ENCODE measurements at places on chromosomes 13 and 19.
A peak's percentile ranks its signal among the peaks of the same experiment; 100 is the strongest.

GRCh38 chr13:112985803-112986408 lies 16.9 kb downstream of the MCF2L start:
- no peak for DNase-seq

DNA sequence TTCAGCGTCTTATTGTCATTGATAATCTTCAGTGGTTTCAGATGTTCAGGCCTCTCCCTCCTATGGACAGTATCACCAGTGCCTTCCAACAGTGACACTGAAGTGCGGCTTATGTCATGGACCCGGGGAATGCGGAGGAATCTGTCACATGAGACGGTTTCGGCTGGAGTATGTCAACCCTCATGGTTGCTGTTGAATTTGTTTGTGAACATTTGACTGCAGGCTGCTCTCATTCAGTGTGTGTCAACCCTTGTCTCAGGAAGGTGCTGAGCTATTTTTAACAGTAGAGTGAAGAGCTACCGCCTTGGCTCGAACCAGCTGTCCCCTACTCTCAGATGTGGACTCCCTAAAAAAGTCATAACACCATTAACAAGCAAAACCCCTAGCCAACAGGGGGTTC lies 138.8 kb upstream of the RNF113B start:
- DNase-seq = no peak

DNA sequence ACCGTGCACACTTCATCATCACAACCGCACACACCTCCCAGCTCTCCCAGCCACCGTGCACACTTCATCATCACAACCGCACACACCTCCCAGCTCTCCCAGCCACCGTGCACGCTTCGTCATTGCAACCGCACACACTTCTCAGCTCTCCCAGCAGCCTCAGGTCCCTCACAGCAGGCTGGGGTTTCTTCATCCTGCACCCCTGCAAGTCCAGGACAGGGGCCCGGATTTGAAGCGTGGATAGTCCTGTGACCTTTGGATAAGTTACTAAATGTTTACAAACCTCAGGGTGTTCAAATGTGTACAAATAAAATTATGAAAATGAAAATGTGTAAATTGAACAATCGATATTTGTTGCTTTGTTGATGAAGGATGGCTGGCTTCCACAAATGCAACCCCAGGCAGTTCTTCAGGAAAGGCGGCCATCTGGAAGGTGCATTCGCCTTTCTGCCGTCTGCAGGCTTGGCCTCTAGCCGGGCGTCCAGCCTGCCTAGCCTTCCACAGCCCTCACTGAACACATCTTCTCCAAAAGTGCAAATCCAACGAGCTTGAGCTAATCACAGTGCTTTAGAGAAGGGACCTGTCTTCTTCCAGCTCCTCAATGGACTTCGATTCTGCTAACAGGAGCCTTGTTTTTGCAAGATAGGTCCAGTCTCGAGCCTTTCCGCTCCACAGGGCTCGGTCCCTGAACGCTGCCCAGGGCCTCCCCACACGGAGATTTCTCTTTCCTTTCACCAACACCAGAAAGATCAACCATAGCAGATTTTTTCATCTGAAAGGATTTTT lies 74.2 kb downstream of the SPACA7 start:
- no peak for DNase-seq

DNA sequence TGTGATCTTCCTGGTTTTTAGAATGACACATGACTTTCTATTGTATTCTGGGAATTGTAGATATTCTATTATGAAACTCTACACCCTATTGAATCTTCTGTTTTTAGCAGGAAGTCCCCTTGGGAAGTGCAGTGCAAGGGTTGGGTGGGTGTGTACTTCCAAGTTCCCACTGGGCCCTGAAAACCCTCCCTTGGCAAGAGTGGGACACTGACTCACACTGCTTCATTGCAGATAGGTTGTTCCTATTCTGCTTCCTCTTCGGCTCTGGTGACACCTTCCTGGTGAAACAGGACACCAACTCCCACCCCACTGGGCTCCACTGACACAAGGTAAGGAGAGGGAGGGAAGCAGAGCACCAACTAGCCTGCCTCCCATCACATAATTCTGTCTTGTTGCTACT lies 121.8 kb downstream of the KCTD12 start:
- DNase-seq = no peak

GRCh38 chr19:40247178-40247577 lies 20.7 kb upstream of the CCNP start:
- DNase-seq = no peak

DNA sequence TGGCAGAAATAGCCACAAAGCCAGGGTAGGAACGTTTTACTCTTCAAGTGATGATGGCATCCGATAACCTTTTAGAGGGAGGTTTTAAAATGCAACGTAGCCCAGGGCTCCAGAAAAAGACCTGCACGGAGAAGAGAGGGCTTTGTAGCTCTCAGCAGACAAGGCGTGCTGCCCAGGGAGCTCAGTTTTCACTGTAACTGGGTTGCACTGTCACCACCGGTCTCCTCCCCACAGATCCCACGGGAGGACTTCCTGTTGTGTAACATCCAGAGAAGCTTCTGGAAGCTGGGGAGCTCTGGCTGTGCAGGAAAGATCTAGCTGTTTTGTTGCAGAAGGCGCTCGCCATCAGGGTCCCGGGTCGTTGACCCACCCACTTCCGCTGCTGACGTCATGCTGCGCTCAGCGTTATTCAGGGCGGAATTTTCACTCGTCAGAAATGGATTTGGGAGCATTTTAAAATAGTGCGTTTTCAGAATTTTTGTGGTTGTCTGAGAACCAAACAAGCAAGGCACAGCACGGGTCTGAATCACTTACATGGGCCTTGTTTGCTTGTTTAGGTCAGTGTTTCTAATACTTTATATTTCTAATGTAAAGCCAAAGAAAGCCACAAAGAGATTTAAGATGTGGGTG lies 50.8 kb downstream of the ATP11A start:
- DNase-seq = no peak

DNA sequence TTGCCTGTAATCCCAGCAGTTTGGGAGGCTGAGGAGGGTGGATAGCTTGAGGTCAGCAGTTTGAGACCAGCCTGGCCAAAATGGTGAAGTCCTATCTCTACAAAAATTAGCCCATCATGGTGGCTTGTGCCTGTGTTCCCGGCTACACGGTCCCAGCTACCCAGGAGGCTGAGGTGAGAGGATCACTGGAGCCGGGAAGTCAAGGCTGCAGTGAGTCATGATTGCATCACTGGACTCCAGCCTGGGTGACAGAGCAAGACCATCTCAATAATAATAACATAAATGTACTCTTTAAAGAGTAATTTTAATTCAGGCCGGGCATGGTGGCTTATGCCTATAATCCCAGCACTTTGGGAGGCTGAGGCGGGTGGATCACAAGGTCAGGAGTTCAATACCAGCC lies 38.7 kb downstream of the SKA3 start:
- DNase-seq = no peak

DNA sequence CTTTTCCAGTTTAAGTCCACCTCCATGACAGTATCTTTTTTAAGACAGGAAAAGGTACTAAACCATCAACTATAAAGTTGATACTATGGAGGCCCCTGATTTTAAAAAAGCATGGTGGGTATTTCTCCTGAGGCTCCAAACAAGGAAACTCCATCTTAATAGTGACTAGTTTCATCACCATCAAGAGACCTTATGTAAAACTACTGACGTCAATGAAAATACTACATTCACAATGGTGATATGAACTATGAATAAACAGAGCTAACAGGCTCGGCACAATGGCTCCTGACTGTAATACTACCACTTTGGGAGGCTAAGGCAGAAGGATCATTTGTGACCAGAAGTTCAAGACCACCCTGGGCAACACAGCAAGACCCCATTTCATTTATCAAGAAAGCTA lies 162.7 kb downstream of the KLF12 start:
- DNase-seq = no peak

DNA sequence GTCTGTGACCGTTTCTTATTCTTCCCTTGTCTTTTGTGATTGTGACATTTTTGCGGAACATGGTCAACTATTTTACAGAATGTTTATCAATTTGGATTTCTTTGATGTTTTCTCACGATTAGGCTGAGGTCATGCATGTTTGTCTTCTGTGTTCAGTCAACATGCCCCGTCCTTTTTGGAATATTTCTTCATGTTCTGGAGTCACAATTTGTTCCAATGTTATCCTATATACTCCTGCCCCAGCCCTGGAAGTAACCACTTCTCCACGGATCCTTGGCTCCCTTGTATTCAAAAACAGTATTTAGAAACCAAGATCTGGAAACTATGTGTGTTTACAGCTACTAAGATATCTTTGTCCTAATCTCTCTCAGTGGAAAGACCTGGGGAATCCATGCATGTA lies 9.6 kb downstream of the CARD8 start:
- no peak for DNase-seq

DNA sequence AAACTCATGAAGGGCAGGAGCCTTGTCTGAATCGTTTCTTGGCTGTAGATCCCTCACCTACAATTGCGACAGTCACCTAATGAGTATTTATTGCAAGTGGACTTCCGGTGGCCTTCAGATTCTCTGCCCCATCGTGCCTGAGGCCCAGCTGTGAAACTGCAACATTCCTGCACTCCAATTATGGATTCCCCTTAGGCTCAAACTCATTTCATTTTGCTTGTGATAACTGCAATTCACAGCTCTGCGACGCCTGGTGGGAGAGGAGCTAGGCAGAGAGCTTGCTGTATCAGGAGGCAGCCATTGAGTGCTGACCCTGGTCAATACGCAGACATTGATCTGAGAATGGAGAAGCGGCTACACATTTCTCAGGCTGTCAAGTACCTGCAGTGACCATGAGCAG lies 59.0 kb downstream of the CCDC70 start:
- DNase-seq = no peak

DNA sequence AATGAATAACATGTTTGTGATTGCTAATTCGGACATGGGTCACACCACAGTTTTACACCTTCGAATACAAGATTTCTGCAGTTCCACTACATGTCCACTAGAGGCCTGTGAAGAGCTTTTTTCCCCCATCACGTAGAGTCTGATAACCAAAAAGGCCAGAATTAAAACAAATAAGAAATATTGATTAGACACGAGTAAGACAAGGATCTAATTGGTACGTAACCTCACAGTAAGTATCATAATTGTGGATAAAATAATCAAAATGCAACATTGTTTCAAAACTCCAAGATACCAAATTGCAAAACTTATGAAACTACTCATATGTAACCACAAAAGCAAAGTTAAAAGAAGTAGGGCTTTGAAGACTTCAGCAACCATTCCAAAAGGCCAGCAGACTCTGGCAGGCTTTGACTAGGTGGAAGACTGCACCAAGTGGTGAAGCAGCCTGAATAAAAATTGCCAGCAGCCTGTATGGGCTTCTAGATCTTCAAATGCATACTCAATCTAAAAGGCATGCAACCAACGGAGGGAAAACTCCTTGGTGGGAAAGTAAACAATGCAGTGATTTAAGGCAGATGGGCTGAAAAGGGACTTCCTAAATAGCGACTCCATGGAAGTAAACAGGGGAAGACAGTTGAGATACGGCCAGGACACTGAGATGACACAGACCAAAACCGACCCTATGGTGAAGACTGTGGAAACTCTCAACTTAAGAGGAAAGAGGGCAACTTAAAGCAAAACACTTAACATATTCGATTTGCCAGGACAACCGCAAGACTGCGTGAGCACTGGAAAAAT lies 56.7 kb downstream of the STARD13 start:
- DNase-seq = no peak

DNA sequence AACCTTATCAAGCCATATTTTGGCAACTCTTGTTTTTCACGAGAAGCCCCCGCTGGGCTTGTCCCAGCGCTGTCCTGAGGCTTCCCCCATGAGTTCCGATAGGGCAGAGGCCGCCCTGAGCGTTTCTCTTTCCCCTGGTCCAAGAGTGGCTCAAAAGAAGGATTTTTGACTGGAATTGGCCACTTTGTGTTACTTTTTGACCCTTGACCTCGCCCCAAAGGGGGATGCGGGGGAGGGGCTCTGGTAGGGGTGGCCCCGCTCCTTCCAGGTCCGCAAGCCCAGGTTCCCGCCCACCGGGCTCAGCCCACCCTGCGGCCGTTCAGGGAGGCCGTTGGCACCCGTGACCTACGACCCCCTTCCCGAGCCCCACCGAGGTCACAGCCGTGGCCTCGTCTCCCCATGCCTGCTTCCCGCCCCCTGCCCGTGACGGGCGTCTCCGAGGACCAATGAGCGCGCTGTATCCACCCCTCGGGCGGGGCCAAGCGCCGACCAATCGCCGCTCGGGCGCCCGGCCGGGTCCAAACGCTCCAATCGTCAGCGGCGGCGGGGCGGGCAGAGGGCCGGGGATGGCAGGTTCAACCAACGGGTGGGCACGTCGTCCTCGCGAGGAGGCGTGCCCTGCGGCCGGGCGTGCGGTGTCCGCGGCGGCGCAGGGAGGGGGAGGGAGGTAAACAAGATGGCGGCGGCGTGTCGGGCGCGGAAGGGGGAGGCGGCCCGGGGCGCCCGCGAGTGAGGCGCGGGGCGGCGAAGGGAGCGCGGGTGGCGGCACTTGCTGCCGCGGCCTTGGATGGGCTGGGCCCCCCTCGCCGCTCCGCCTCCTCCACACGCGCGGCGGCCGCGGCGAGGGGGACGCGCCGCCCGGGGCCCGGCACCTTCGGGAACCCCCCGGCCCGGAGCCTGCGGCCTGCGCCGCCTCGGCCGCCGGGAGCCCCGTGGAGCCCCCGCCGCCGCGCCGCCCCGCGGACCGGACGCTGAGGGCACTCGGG lies at the start of gene STK11:
Gene STK11 (plus strand): TSS at position 665 of the 986 bp plus-strand sequence. CDS start 1,136 bp downstream, outside the sequence.
- peak; percentile 97 for DNase-seq

DNA sequence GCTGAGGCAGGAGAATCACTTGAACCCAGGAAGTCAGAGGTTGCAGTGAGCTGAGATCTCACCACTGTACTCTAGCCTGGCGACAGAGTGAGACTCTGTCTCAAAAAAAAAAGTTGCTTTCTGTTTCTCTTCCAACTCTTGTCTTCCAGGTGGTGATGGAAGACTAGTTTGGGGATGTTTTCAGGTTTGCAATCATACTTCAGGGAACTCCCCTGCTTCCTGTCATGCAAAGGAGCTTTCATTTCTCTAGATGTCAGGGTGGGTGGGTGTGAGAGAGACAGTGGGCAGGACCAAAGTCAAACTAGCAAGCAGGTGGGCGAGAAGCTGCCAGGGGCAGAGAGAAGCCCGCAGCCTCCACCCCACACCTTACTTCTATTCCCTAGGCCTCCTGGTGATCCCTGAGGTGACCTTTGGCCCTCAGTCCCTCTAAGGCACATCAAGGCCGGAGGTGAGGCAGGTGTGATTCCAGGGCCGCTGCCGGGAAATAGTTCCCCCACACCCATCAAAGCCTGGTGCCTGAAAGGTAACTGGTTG lies 25.7 kb downstream of the CCNE1 start:
- no peak for DNase-seq

- DNase-seq = no peak
Measured at GRCh38 chr13:97023117-97023516, 28.8 kb upstream of the OXGR1 start.

GRCh38 chr19:8336660-8337059 lies 6.4 kb downstream of the KANK3 start:
- DNase-seq = no peak

DNA sequence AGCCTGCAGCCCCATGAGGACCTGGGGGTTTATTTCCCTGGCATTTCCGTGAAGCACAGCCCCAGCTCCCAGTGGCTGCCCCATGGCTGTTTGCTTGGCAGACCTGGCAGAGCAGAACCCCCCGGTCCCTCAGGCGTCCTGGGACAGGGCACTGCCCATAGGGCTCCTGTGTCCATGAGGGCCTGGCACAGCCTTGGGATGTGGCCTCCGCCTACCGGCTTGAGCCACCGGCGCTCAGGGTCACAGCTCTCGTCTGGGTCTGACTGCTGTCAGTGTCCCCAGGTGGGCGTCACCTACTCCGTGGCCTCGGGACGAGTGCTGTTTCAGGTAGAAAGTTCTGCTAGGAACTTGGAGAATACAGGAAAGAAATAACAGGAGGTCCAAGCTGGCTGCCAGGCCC lies 52.8 kb downstream of the MYO9B start:
- DNase-seq = no peak

- DNase-seq = no peak
Measured at GRCh38 chr19:48962029-48962848, 2.9 kb upstream of the FTL start.
